ENCODE measurements at places on chromosomes 13 and 19. TPM values are rescaled to one million over a fixed set of nuclear protein-coding genes. Genes with fewer than 3 reads are reported as not detected.

GRCh38 chr19:45140533-45140932 is 20.2 kb downstream of the NKPD1 start:
- H3K4me3 ChIP-seq, result no peak overlapping the region
- DNase-seq, result no peak
- peaks cover 27% of the 10 kb centered on the region for H3K36me3 ChIP-seq
- no peaks in the 10 kb centered on the region for H3K27me3 ChIP-seq
- H3K4me1 ChIP-seq, result no peaks in the 10 kb centered on the region
- H3K27ac ChIP-seq, result no peak overlapping the region

DNA sequence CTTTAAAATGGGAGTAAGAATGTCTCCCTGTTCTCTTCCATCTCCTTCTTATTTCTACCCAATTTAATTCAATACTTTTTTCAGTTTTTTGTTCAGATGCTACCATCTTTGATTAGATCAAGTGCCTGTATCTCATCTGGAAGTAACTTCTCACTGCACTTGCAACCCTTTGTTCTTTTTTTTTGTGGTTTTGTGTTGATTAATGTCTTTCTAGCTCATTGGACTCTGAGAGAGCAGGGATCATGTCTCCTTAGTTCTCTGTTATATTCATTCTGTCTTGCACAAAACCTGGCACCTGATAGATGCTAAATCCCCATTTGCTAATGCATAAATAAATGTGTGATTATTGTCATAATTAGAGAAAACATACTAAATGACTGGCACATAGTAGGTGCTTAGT is 834 bp upstream of the ITGBL1 start:
- DNase-seq, result no peak
- peak overlapping the region; percentile 84 for H3K27ac ChIP-seq
- H3K4me3 ChIP-seq, result no peak overlapping the region
- H3K4me1 ChIP-seq, result peaks cover 40% of the 10 kb centered on the region
- H3K27me3 ChIP-seq, result no peaks in the 10 kb centered on the region

DNA sequence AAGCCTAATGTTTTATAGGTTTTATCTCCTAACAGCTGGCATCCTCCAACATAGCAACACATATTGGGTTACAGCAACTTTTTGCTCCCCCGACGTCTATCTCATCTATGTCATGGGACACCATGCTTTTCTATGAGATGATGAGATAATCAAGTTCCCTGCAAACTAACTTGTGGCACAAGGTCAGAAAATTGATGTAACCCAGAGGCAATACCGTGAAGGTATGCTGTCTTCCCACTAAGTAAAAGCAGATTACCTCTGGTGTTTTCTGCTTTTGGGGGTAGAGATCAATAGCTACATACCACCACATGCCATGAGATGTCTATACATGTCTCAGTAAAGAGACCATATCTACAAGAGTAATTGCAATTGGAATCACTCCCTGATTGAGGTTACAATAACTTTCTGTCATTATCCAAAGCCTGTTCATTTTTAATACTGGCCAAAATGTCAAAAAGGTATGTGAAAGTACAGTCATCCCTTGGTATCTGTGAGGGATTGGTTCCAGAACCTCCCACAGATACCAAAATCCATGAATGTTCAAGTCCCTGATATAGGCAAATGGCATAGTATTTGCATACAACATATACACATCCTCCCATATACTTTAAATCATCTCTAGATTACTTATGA is 131.3 kb downstream of the CYSLTR2 start:
- H3K27ac ChIP-seq, result no peak overlapping the region
- no peaks in the 10 kb centered on the region for H3K27me3 ChIP-seq
- H3K4me3 ChIP-seq, result no peak overlapping the region
- no peak for DNase-seq

GRCh38 chr19:34480971-34481841 is at the start of gene WTIP:
WTIP (plus strand) TSS chr19:34481758; CDS start chr19:34481975, 217 bp downstream.
- peak within 1 kb of the TSS; percentile 96 for H3K27ac ChIP-seq
- peak; percentile 28 for DNase-seq
- H3K4me1 ChIP-seq, result peaks cover 4% of the 10 kb centered on the region
- no peaks in the 10 kb centered on the region for H3K36me3 ChIP-seq
- no peaks in the 10 kb centered on the region for H3K27me3 ChIP-seq
- H3K4me3 ChIP-seq, result peak within 1 kb of the TSS; percentile 86

- H3K27ac ChIP-seq, result no peak overlapping the region
- H3K4me3 ChIP-seq, result no peak overlapping the region
- no peaks in the 10 kb centered on the region for H3K4me1 ChIP-seq
- H3K27me3 ChIP-seq, result peaks cover 35% of the 10 kb centered on the region
These were observed 4.0 kb upstream of the MEIS3 start for GRCh38 chr19:47423203-47423882.

- H3K36me3 ChIP-seq, result no peaks in the 10 kb centered on the region
- H3K27me3 ChIP-seq, result no peaks in the 10 kb centered on the region
- H3K4me3 ChIP-seq, result no peak overlapping the region
- H3K27ac ChIP-seq, result no peak overlapping the region
These were observed 33.6 kb upstream of the UBL3 start for GRCh38 chr13:29883941-29884518.

DNA sequence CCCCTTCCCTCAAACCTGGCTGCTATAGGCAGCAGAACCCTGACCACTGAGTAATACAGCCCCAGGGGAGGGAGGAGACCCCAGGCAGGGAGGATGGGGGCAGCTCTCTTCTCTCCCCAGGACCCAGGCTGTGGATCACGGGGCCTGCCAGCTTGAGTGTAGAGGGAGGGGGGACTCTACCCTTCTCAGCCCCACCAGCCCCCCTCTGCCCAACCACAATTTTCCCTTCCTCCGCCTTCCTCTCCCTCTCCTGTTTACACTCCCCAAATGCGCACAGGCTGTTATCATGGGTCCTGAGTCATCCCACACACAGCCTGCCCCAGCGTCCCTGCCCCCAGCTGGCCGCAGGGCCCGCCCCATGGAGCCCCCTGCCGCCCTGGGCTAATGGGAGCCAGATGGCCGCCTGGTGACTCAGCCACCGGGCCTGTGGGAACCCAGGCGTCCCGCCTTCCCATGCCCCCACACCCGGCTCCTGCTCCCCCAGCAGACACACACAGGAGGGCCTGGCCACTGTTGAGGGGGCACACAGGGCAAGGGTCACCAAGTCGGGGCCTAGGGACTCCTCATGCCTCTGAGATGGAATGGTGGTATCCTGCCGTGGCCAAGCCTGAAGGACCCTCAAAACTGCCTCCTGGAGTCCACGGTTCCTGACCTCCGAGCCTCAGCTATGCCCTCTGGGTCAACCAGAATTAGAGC is 13.6 kb downstream of the CCDC97 start:
- H3K27ac ChIP-seq, result peak overlapping the region; percentile 99
- H3K4me1 ChIP-seq, result peaks cover 41% of the 10 kb centered on the region
- DNase-seq, result peak; percentile 58
- peaks cover 28% of the 10 kb centered on the region for H3K36me3 ChIP-seq
- no peaks in the 10 kb centered on the region for H3K27me3 ChIP-seq
- peak overlapping the region; percentile 2 for H3K4me3 ChIP-seq

GRCh38 chr19:35429698-35430408 is 18.2 kb upstream of the FFAR2 start:
- H3K4me3 ChIP-seq, result no peak overlapping the region
- no peak overlapping the region for H3K27ac ChIP-seq
- no peaks in the 10 kb centered on the region for H3K27me3 ChIP-seq

- no peaks in the 10 kb centered on the region for H3K36me3 ChIP-seq
- no peaks in the 10 kb centered on the region for H3K27me3 ChIP-seq
- H3K4me3 ChIP-seq, result peak overlapping the region; percentile 94
- no peak for DNase-seq
These were observed 741 bp downstream of the PLEKHF1 start for GRCh38 chr19:29665826-29666577.

GRCh38 chr13:59409634-59410200 is 754.0 kb downstream of the DIAPH3 start:
- H3K36me3 ChIP-seq, result no peaks in the 10 kb centered on the region
- no peaks in the 10 kb centered on the region for H3K27me3 ChIP-seq
- no peak overlapping the region for H3K27ac ChIP-seq
- H3K4me3 ChIP-seq, result no peak overlapping the region

GRCh38 chr13:42322806-42323205 is 50.9 kb downstream of the AKAP11 start:
- H3K27ac ChIP-seq, result no peak overlapping the region
- H3K36me3 ChIP-seq, result no peaks in the 10 kb centered on the region
- H3K27me3 ChIP-seq, result no peaks in the 10 kb centered on the region
- no peak overlapping the region for H3K4me3 ChIP-seq
- no peaks in the 10 kb centered on the region for H3K4me1 ChIP-seq
- no peak for DNase-seq

GRCh38 chr13:83753912-83754624 is 128.2 kb downstream of the SLITRK1 start:
- H3K4me1 ChIP-seq, result no peaks in the 10 kb centered on the region
- no peaks in the 10 kb centered on the region for H3K36me3 ChIP-seq
- H3K4me3 ChIP-seq, result no peak overlapping the region
- no peaks in the 10 kb centered on the region for H3K27me3 ChIP-seq
- H3K27ac ChIP-seq, result no peak overlapping the region

- no peak for DNase-seq
- H3K36me3 ChIP-seq, result peaks cover 34% of the 10 kb centered on the region
- no peaks in the 10 kb centered on the region for H3K27me3 ChIP-seq
- peak overlapping the region; percentile 95 for H3K27ac ChIP-seq
These were observed 9.8 kb upstream of the CIRBP start for GRCh38 chr19:1259206-1259875.

DNA sequence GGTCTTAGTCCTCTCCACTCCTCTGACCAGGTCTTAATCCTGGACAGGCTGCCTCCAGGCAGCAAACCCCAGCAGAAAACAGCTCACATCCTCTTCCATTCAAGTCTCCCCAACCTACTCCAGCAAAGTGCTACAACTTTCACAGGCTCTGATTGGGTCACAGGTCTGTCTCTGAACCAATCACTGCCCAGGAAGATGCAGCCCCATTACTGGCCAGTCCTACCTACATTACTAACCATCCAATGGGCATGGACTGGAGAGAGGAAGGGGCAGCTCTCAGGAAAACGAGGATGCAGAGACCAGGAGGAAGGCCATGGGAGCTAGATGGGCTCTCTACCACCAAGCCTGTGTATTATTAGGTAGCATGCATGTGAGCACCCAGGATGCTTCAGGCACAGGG is 12.2 kb downstream of the MED26 start:
- H3K4me1 ChIP-seq, result peaks cover 3% of the 10 kb centered on the region
- no peak for DNase-seq
- no peak overlapping the region for H3K4me3 ChIP-seq
- no peaks in the 10 kb centered on the region for H3K36me3 ChIP-seq
- no peak overlapping the region for H3K27ac ChIP-seq

DNA sequence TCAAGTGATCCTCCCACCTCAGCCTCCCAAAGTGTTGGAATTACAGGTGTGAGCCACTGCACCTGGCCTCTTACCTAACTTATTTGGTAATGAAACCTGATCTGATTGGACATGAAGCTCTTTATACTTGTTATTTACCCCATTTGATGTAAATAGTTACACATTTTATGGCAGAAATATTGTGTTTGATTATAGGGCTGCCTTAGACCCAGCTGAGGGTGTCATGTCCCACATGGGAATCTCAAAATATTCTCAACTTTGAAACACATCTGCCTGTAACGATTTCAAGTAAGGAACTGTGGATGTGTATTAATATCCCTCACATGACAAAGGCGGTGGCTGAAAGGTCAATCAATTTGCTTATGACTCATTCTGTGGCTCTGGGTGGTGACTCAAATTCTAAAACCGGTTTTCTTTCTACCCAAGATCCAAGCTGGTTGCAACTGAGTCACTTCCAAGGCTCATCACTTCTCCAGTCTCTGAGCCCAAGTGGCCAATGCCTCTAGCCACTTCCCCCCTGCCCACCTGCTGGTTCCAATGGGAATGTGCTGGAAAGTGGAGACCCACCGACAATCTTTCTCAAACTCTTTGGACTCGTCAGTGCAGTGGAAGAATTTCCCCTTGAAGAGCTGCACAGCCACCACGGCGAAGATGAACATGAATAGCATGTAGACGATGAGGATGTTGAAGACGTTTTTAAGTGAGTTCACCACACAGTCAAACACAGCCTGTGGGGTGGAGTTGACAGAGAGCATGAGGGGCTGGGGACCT is 110.9 kb downstream of the IER2 start:
- H3K4me3 ChIP-seq, result no peak overlapping the region
- no peak overlapping the region for H3K27ac ChIP-seq
- no peaks in the 10 kb centered on the region for H3K4me1 ChIP-seq
- DNase-seq, result no peak
- no peaks in the 10 kb centered on the region for H3K36me3 ChIP-seq

Gene KASH5
- not detected for total RNA-seq

Gene EPSTI1
- total RNA-seq, result 7.9 TPM

Gene ZNF667
- 7.8 TPM for total RNA-seq

Measured in thoracic aorta (tissue), 2 donors.